T-helper 2 cell (primary cell): ENCODE measurements at places on chromosomes 5 and 9.

- DNase-seq = no peak
These were observed 34.2 kb downstream of the WNK2 start for GRCh38 chr9:93218161-93218560.

- no peak for DNase-seq
These were observed 58.3 kb downstream of the PRELID2 start for GRCh38 chr5:145776886-145777285.

DNA sequence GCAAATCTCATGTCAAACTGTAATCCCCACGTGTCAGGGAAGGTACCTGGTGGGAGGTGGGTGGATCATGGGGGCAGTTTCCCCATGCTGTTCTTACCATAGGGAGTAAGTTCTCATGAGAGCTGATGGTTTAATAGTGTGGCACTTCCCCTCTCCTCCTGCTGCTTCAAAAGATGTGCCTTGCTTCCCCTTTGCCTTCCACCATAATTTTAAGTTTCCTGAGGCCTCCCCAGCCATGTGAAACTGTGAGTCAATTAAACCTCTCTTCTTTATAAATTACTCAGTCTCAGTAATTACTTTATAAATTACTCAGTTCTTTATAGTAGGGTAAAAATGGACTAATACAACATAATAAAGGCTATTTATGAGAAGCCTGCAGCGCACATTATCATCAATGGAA, 7.1 kb upstream of the CNTRL start:
- DNase-seq = no peak

DNA sequence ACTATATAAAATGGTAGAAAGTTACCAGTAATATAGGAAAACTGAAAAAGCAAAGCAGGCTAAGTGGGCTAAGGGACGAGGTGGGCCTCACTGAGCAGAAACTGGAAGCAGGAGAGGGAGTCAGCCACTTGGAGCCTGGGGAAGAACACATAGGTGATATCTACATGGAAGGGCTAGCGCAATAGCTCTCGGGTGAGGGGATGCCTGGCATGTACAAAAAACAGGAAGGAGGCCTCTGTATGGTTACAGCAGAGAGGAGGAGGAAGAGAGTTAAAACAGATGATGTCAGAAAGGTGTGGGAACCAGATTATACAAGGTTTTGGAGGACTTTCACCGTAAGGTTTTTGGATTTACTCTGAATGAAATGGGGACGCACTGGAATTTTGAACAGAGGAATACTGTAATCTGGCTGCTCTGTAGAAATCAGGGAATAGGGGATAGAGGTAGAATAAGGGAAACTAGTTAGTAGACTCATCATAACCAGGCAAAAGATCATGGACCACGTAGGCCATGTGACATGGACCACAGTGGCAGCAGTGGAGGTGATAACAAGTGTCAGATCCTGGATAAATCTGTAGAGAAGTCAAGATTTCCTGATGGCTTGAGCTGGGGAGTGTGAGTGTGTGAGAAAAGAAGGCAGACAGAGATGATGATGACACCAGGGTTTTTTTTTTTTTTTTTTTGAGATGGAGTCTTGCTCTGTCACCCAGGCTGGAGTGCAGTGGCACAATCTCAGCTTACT, 52.5 kb downstream of the FNBP1 start:
- no peak for DNase-seq

DNA sequence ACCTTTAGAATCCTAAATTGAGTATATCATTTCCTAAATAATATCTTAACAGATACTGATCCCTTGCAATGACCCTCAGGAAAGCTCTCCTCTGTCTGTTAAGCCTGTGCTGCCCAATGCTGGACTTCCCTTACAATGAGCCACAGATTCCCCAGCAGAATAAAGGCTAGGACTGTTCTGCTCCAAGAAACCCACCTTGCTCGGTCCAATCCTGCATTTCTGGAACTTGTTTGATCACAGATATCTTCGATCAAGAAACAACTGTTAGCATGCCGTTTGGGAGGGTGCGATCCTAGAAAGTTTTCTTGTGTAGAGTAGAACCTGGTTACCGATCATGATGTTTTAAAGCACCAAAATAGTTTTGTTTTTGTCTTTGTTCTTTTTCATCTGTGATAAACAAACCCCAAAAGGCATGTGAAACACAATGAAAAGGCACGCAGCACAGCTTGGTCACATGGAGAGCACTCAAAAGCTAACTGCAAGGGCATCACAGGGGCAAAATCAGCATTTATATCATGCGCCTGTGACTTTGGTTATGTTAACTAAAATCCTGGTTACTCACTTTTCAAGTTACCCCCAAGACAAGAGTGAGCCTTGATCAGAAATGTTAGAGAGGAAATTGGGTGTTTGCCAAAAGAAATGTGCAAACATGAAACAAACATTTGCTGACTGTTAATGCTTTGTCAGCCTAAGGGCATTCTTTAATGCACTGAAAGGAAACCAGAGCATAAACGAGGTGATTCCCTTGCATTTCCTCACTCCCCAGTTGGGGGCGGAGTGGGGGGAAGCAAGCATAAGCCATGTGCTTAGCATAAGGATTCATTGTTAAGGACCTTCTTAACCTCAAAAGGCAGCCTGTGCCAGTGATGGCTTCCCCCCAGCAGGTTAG, 61.9 kb upstream of the ADAMTS16 start:
- DNase-seq = no peak

- no peak for DNase-seq
These were observed 25.6 kb upstream of the SPATA31D4 start for GRCh38 chr9:81902626-81903025.

GRCh38 chr9:131727184-131727759, 12.6 kb downstream of the RAPGEF1 start:
- no peak for DNase-seq

GRCh38 chr5:66469684-66470083, 126.5 kb upstream of the MAST4 start:
- no peak for DNase-seq

- DNase-seq = no peak
These were observed 343.8 kb downstream of the CAAP1 start for GRCh38 chr9:26548781-26549290.

DNA sequence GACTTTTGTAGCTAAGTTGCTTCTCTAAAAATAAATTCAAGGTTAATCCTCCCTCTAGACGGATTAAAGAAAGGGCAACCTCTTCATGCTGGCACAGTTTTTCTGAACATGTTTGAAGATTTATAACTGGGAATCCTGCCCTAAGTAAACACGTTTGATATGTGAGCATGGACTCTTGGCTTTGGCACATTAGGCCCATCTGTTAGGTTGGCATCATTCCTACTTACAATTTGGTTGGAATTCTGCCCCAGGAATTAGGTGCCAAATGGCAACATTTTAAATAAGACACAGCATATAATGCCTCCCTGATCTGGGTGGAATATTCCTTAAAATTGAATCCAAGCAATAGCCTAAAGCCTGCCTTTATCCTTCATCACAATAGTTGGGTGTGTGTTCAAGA, 372.3 kb upstream of the CDH18 start:
- DNase-seq = no peak

- DNase-seq = no peak
These were observed 3.8 kb downstream of the AQP3 start for GRCh38 chr9:33443464-33444154.

DNA sequence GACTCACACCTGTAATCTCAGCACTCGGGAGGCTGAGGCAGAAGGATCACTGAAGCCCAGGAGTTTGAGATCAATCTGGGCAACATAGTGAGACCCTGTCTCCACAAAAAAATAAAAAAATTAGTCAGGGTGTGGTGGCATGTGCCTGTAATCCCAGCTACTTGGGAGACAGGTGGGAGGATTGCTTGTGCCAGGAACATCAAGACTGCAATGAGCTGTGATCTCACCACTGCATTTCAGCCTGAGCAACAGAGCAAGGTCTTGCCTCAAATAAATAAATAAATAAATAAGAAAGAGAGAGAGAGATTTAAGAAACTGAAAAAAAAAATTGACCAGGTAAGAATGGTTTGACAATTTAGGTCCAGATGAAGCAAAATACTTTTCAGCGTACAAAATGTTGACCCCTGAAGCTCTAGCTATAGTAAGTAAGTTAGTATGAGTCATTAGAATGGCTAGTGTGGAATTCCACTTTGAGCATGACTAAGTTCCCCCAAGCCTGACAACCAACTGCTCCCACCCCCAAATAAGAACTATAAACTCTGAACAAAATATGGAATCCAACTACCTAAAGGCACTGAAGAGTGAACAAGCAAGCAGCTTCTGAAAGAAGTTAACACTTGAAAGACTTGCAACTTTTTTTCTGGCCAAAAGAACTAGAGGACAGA, 217.8 kb upstream of the TLE4 start:
- DNase-seq = no peak

DNA sequence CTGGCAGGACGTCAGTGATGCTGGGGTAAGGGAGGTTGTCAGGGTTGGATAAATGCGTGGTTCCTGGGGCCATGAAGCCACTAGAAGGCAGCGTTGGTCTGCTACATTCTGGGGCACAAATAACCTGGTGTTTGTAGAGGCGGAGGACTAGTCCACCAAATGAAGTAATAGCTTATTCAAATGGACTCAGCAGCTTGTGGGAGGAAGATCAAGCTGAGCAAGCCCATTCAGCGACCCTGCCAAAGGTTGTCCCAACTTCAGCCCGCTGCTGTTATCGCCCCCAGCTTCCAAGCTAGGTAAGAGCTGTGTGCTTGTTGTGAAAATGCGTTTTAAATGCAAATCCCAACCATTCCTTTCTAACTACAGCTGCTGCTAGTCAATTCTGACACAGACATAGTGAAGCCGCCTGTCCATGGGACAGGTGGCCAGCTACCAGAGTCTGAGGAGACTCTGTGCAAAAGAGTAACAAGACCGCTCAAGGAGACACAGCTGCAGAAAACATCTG, 7.6 kb upstream of the FAM240B start:
- no peak for DNase-seq

- no peak for DNase-seq
These were observed 821 bp downstream of the CTNNA1 start for GRCh38 chr5:138753794-138754698.

DNA sequence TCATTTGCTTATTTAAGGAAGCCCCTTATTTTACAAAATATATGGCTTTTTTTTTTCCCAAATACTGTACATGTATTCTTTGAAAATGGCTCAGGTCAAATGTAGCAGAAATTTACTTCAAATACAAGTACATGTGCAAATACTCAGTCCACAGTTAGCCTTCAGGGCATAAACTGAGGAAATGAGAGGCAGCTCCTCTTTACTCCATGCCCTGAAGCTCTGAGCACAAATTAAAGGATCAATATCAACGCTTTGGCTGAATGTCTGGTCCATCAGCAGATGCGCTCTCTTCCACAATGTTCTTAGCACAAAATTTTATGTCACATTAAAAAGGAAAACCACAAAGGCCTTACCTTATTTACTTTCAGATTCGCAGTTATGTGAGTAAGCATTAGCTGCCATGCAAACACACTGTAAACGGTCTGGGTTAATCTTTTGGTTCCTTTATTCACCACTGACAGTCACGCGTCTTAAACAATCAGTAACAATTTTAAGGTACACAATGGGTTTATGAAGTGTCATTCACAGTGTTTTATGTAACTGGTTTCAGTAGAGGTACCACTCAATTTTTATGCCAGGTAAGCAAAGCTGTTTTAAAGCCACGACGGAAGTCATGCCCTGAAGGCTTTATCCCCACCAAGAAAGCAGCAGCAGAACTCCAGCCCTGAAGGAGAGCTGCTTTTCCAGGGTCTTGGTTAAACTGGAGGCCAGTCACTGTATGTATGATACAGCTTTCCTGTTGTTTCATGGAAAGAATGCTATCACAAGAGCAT, 103.4 kb downstream of the OTULIN start:
- no peak for DNase-seq

DNA sequence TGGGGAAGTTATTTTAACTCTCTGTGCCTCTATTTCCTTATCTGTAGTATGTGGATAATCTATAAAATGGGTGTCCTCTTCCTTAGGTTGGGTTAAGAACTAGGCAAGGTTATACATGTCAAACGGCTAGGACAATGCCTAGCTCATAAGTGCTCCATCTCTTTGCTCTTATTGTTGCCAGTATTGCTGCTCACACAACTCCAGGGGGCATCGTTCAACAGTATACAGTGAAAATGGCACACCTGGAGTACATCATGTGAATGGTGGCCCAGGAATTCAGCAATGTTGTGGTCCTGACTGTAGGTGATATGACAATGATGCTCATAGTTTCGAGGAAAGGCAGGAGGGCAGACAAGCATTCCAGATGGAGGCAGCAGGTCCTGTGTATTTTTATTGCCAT, 30.1 kb downstream of the SLIT3 start:
- no peak for DNase-seq

GRCh38 chr9:8863069-8863468, 1063.5 kb upstream of the DMAC1 start:
- DNase-seq = no peak

DNA sequence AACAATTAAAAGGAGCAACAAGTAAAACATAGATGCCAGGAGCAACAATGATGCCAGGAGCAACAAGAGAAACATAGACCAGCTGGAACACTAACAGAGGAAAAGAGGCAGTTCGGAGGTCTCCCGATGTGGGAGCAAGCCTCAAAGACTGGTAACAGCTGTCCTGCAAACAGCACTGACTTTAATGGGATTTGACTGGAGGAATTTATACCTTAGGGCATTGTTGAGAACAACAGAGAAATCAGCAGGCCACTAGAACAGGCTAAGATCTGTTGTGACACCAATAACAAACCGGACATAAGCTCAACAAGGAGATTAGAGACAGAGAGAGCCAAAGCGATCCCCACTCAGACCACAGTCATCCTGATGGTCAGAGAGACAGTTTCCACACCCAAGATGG, 11.8 kb upstream of the SYK start:
- no peak for DNase-seq

GRCh38 chr5:109186759-109187158, 223.0 kb downstream of the PJA2 start:
- DNase-seq = no peak

GRCh38 chr5:149937610-149938009, 7.0 kb downstream of the PDE6A start:
- no peak for DNase-seq

GRCh38 chr5:135116160-135116561, 82.1 kb upstream of the PITX1 start:
- DNase-seq = no peak

- DNase-seq = no peak
These were observed 647.2 kb downstream of the PDE4D start for GRCh38 chr5:59246145-59246869.

GRCh38 chr9:93576258-93577077, at the start of gene PHF2:
Gene PHF2 (plus strand): TSS chr9:93576584. CDS start chr9:93576774, 190 bp downstream.
- no peak for DNase-seq

DNA sequence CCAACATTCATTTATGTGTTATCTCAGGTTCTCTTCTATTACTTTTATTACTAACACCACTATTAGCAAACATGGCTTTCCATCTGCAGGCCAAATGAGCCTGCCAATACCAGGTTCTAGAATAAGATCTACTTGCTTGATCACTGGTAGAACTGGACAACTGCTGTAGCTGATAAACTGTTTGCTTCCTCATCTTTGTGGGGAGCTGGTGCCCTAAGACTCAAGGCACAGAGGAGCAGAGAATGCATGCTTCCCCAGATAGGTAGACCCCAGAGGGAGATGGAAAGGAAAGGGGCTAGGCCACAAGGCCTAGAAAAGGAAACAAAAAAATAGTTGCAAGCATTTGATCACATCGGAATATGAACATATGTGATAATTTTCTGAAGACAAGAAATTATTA, 30.7 kb upstream of the AUH start:
- DNase-seq = no peak
